ENCODE measurements at places on chromosomes 11 and 22. TPM values are rescaled to one million over a fixed set of nuclear protein-coding genes. Genes with fewer than 3 reads are reported as not detected.

DNA sequence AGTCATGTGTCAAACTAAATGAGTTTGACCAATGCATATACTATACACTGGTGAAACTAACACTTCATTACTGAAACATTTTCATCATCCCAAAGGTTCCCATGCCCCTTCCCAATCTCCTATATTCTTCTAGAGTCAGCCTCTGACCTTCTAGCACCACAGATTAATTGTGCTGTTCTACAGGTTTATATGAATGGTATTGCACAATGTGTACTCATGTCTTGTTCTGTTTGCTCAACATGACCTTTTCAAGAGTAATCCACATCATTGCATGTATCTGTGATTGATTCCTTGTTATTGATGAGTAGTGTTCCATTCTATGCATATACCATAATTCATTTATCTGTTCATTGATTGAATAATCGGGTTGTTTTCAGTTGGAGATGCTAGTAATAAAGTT lies 7.5 kb upstream of the OR8G1 start:
- no peak for DNase-seq

DNA sequence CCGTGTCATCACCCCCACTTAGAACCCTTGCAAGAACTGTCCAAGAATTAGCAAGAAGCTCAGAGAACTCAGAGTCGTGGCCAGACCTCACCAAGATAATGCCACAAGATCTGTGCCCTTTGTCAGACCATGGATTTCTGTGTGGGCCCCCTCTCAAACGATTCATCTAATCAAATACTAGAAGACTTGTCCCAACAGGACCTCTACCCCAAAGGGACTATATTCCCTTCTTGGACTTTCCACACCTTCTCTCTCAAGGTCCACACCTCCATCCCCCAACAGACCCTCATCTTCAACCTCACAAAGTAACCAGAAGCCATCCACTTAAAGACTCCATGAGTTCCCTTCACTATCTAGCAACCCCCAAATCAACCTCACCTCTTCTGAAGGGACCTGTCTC lies 2.8 kb downstream of the POLR3H start:
- no peak for DNase-seq

DNA sequence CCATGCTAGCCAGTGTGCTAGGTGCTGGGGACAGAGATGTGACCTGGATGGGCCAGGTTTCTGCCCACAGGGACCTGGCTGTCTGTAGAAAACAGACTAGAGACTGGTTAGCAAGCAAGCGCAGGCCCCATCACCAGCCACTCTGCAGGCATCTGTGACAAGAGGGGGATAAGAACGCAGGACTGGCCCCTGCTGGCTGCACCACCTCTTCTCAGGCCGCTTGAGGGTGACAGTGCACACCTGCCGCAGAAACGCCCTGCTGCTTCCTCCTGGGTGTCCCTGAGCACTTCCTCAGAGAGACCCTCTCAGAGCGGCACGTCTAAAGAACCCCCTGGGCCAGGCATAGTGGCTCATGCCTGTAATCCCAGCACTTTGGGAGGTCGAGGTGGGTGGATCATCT lies 5.9 kb upstream of the PICK1 start:
- DNase-seq, result no peak

GRCh38 chr11:122229078-122229477 lies 113.1 kb upstream of the BLID start:
- no peak for DNase-seq

DNA sequence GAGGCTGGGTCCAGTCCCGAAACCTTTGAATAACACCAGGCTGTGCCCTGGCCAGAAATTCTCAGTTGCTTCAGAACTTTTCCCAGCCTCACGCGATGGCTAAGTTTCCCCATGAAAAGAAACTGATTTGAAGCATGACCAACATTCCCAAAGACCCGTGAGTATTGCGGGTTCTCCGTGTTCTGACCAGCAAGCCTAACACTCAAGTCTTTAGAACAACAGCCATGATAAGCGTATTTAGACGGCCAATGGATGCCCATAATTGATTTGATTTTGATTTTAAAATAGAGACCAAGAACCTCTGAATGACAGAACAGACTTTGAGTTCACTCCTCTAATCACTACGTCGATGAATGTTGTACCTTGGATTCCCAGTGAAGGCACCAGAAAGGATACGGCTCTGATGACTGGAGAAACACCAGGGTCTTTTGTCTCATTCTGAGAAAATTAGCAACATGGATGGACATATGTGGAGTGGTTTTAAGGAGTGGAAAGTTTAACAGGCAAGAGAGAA lies 43.9 kb downstream of the ZNF280B start:
- DNase-seq, result no peak

The GPHA2 gene
- total RNA-seq, result not detected

The SLN gene
- total RNA-seq, result not detected

The RAG1 gene
- total RNA-seq, result 5.1 TPM

The OR8U1 gene
- 3.6 TPM for total RNA-seq

All from umbilical cord (tissue), 2 donors.